SHP77 (cell line): ENCODE measurements at places on chromosomes 13 and 19.

GRCh38 chr19:17475541-17476115 is 5.3 kb downstream of the SLC27A1 start:
- no peak for DNase-seq

DNA sequence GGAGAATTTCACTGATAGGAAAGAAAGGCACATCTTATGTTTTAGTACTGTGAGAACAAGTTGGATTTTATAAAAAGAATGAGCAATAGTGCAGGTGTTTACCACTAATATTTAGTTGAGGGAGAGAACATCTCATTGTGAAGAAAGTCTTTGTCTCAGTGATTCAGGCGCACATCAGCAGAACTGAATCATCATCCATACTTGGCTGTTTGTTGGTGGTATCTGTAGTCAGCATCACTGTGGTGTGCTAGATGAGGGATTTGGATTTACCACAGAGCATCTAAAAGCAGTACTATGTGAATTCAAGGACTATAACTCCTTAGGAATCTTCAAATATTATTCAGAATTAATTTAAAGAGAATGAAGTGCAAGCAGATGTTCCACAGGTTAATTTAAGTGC is 1380.5 kb upstream of the ATXN8OS start:
- DNase-seq: no peak

DNA sequence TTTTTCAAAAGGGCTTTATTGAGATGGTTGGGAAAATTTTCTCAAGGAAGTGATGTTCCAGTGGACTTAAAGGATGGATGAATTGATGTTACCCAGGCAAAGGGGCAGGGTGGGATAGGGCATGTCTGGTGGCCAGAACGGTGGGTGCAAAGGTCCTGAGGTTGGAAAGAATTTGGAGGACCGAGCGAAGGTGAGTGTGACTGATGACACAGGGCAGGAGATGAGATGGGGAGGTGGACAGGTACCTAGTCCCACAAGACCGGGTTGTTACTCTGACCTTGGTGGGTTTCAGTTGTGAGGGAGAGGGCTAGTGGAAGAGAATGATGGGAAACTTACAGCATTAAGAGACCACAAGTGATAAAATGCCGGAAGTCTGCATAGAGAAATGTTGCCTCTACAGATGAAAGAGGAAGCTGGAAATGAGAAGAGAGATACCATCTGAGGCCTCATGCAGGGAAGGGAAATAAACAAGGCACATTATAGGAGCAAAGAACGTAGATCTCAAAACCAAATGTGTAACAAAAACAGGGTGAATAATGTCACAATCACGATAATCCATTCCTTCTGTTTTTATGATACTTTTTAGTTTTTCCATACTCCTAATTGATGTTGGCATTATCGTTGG is 4.5 kb downstream of the ADGRE1 start:
- DNase-seq: no peak

GRCh38 chr19:29537181-29537580 is 11.4 kb downstream of the VSTM2B start:
- DNase-seq: no peak

GRCh38 chr19:39479916-39480315 is 722 bp upstream of the TIMM50 start:
- DNase-seq: no peak

GRCh38 chr19:40465025-40465556 is 454 bp downstream of the BLVRB start:
- DNase-seq: peak; percentile 37

- no peak for DNase-seq
Measured at GRCh38 chr13:58782736-58783135, 1151.2 kb downstream of the PCDH17 start.

GRCh38 chr19:28582796-28583195 is 630.2 kb downstream of the UQCRFS1 start:
- DNase-seq: no peak

DNA sequence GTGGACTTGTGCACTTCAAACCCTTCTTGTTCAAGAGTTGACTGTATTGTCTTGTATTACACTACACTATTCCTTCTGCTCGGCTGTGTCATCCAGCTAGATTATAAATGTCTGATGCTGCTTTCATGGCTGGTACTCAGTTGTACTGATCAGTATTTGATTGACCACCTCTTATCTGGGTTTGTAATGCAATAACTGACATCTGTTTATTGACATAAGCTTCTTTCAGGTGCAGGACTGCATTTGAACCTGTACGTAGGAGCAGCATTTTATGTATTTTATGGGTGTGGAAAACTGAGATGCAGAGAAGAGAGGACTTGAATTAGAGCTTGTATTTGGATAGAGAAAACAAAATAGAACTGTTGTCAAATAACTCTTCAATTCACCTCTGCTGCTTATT is 309.2 kb downstream of the FGF9 start:
- no peak for DNase-seq

GRCh38 chr13:112137144-112137543 is 70.2 kb downstream of the SOX1 start:
- no peak for DNase-seq
